ENCODE measurements at places on chromosomes 6 and 20. TPM values are rescaled to one million over a fixed set of nuclear protein-coding genes. Genes with fewer than 3 reads are reported as not detected.

The ZC2HC1B gene
- total RNA-seq = not detected

The ADGRF5 gene
- total RNA-seq = 0.11 TPM

The ALDH5A1 gene
- total RNA-seq = 5.1 TPM

The SLC24A3 gene
- 4.7 TPM for total RNA-seq

The SPATA25 gene
- total RNA-seq = 3.7 TPM

The FGD2 gene
- total RNA-seq = 0.44 TPM

The KHDC1L gene
- total RNA-seq = not detected

The OR2J3 gene
- total RNA-seq = 0.30 TPM

The DEFB124 gene
- not detected for total RNA-seq

The SLC22A16 gene
- 0.34 TPM for total RNA-seq

The TM9SF4 gene
- 44.8 TPM for total RNA-seq

The PRDM13 gene
- 0.14 TPM for total RNA-seq

The DYNLT2 gene
- 1.5 TPM for total RNA-seq

The RRAGD gene
- 25.4 TPM for total RNA-seq

The KHDRBS2 gene
- 0.76 TPM for total RNA-seq

The HLA-DMA gene
- 9.3 TPM for total RNA-seq

The GHRH gene
- total RNA-seq = not detected

The GLP1R gene
- 1.8 TPM for total RNA-seq

The FNDC11 gene
- total RNA-seq = 3.8 TPM

All from WTC11 (cell line).